ENCODE measurements at places on chromosomes 12 and 14.

DNA sequence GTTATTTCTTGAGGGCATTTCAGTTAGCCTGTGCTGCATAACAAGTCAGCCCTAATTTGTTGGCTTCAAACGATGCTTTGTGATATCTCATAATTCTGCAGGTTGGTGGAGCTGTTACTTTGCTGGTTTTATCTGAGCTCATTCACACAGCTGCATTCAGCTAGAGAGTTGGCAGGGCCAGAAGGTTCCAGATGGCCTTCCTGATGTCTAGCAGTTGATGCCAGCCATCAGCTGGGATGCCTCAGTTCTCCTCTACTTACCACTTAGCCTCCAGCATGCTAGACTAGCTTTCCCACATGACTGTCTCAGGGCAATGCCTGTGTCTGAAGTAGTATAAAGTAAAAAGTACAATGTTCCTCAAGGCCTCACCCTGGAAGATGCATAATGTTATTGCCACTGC, 130.6 kb downstream of the SLC35F4 start:
- DNase-seq, result no peak

DNA sequence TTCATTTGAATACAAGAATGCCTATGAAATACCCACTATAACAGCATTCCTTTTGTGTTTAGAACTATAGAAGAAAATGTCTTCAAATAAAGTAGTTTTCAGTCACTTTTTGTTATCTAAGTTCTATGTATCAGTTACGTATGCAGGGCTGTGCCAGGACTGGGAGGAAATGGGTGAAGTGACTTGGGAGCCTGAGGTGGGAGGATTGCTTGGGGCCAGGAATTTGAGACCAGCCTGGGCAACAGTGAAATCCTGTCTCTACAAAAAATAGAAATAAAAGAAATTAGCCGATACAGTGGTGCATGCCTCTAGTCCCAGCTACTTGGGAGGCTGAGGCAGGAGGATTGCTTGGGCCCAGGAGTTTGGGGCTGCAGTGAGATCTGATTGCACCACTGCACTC, 22.9 kb upstream of the MANSC4 start:
- DNase-seq, result no peak

GRCh38 chr12:94379479-94380113, 80.1 kb downstream of the CEP83 start:
- no peak for DNase-seq

GRCh38 chr12:111268738-111269572, 99.9 kb downstream of the PHETA1 start:
- no peak for DNase-seq

DNA sequence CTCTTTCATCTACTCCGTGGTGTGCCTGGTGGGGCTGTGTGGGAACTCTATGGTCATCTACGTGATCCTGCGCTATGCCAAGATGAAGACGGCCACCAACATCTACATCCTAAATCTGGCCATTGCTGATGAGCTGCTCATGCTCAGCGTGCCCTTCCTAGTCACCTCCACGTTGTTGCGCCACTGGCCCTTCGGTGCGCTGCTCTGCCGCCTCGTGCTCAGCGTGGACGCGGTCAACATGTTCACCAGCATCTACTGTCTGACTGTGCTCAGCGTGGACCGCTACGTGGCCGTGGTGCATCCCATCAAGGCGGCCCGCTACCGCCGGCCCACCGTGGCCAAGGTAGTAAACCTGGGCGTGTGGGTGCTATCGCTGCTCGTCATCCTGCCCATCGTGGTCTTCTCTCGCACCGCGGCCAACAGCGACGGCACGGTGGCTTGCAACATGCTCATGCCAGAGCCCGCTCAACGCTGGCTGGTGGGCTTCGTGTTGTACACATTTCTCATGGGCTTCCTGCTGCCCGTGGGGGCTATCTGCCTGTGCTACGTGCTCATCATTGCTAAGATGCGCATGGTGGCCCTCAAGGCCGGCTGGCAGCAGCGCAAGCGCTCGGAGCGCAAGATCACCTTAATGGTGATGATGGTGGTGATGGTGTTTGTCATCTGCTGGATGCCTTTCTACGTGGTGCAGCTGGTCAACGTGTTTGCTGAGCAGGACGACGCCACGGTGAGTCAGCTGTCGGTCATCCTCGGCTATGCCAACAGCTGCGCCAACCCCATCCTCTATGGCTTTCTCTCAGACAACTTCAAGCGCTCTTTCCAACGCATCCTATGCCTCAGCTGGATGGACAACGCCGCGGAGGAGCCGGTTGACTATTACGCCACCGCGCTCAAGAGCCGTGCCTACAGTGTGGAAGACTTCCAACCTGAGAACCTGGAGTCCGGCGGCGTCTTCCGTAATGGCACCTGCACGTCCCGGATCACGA, 2.2 kb downstream of the SSTR1 start:
- DNase-seq, result no peak

DNA sequence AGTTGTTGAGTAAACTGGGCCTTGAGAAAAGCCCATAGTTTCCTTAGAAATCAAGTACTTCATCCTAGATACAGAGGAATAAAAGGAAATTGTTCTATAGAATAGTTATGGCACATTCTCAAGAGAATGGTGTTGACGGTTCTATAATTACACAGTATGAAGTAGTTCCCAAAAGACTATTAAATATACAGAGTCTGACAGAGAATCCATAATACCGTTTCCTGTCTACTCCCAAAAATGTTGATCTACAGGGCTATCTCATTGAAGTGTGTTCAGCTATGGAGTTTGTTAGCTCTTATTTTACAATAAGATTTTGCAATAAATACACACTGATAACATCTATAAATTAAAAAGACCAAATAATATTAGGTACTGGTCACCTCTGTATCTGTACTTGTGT, 799.7 kb downstream of the RPS29 start:
- DNase-seq, result no peak

GRCh38 chr14:103890821-103891666, 37.2 kb upstream of the TDRD9 start:
- no peak for DNase-seq

- DNase-seq, result no peak
Measured at GRCh38 chr14:104147346-104148125, 9.1 kb downstream of the KIF26A start.

DNA sequence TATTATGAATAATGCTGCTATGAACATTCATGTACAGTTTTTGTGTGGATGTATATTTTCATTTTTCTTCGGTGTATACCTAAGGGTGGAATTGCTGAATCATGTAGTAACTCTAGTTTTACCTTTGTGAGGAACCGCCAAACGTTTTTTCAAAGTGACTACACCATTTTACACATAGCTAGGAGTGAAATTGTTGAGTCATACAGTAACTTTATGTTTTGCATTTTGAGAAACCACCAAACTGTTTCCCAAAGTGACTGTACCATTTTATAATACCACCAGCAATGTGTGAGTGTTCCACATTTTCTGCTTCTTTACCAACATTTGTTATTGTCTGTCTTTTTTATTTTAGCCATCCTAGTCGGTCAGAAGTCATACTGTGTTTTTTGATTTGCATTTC, 3.1 kb upstream of the TPH2 start:
- no peak for DNase-seq

DNA sequence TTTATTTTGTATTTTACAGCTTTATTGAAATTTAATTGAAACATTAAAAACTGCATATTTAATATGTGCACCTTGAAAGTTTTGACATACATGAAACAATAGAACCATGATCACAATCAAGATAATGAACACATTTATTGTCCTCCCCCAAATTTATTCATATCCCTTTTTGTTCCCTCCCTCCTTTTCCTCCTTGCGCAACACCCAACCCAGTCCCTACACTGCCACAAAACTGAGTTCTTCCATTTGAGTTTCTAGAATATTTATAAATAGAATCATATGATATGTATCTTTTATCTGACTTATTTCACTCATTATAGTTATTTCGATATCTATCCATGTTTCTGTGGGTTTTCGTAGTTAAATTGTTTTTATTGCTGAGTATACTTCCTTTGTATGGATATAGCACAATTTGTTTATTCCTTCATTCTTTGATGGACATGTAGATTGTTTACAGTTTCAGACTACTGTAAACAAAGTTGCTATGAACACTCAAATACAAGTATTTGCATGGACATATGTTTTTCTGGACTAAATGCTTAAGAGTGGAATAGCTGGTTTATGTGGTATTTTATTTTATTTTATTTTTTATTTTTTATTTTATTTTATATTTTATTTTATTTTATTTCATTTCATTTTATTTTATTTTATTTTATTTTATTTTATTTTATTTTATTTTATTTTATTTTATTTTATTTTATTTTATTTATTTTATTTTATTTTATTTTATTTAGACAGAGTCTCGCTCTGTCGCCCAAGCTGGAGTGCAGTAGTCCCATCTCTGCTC, 359.1 kb downstream of the SLC6A15 start:
- DNase-seq, result no peak

- DNase-seq, result no peak
Measured at GRCh38 chr12:1919763-1920162, 1.3 kb upstream of the CACNA2D4 start.

- no peak for DNase-seq
Measured at GRCh38 chr12:126067626-126068329, 1002.5 kb downstream of the AACS start.

GRCh38 chr12:44618946-44619345, 257.2 kb downstream of the NELL2 start:
- DNase-seq, result no peak

DNA sequence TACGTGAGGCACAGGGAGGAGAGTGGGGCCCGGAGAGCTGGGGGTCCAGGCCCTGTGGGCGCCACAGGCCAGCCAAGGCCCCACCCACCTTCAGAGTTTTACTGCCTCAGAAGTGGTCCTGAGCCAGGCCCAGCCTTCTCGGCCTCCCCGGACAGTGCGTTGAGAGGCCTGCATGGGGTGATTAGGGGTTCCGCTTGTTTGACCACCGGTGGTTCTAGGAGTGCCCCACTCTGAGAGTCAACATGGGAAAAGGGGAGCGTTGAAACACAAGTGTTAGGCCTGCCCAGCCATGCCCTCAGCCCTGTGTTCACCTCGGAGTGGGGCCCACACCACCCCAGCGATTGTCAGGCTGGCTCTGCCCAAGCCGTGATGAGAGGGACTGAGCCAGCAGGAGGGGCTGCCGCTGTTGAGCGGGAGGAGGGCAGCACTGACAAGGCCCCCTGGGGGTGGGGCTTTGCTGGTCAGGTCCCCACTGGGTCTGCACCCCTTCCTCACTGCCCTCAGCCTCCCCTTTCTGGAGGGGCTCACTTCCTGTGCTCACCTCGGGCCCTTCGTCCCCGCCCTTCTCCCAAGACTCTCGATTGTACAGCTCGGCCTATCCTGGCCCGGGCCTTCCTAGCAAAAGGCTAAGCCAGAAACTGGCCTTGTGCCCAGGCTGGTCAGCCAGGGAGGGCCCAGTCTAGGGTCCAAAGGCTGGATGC, 4.8 kb downstream of the CKB start:
- DNase-seq, result no peak

DNA sequence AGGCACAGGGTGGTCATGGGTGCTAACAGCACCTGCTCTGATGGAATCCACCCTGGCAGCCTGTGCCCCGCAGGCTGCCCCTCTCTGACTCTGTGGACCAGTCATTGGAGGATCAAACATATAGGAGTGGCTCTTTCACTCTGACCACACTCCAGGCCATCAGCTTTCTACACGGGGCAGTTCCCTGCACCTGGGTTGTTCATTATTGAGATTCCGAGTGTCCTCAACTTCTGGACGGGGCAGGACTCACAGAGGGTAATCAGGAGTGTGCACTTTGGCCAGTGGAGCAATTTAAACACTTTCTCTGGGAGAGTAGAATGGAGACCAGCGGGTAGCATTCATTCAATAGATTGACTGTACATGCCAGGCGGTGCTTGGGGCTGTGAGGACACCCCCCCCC, 94.8 kb downstream of the NINJ2 start:
- DNase-seq, result no peak

- DNase-seq, result no peak
Measured at GRCh38 chr14:34592623-34593022, 37.3 kb downstream of the SNX6 start.

- DNase-seq, result no peak
Measured at GRCh38 chr14:46259536-46259935, 392.0 kb downstream of the RPL10L start.

GRCh38 chr12:112303004-112303403, 79.2 kb downstream of the HECTD4 start:
- peak; percentile 2 for DNase-seq

GRCh38 chr12:29317556-29318363, 63.2 kb downstream of the ERGIC2 start:
- DNase-seq, result no peak

- DNase-seq, result no peak
Measured at GRCh38 chr12:97899956-97900355, 437.4 kb downstream of the RMST start.

DNA sequence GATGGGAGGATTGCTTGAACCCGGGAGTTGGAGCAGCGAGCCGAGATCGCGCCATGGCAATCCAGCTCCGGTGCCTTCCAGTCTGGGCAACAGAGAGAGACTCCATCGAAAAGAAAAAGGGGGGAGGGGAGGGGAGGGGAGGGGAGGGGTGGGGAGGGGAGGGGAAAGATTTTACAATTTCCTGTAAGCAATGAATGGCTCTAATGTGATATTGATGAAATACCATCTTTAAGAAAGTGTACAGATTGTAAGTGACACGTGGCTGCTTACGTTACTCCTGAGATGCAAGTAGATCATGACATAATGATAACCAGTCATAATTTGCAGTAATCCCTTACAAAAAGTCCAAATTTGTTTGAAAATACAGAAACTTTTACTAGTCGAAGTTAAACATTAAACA, 1.4 kb downstream of the SLC25A21 start:
- DNase-seq, result no peak

DNA sequence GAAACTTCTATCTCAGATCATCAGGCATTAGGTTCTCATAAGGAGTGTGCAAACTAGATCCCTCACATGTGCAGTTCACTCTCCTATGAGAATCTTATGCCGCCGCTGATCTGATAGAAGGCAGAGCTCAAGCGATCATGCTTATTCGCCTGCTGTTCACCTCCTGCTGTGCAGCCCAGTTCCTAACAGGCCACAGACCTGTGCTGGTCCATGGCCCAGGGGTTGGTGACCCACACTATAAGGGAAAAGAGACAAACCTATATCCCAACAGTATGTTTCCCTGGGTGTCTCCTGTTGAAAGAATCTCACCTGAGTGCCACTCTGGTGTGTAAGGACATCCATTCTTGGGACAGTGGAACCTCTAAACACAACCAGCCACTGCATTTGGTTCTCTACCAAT, 186.3 kb downstream of the RIMBP2 start:
- DNase-seq, result no peak

- peak; percentile 24 for DNase-seq
Measured at GRCh38 chr14:65101631-65102440, 481 bp downstream of the MAX start.

- no peak for DNase-seq
Measured at GRCh38 chr12:128793701-128794100, 30.1 kb downstream of the SLC15A4 start.

- DNase-seq, result no peak
Measured at GRCh38 chr12:107500307-107500706, 185.3 kb upstream of the PWP1 start.

- no peak for DNase-seq
Measured at GRCh38 chr14:35051796-35052195, 5.7 kb downstream of the FAM177A1 start.

DNA sequence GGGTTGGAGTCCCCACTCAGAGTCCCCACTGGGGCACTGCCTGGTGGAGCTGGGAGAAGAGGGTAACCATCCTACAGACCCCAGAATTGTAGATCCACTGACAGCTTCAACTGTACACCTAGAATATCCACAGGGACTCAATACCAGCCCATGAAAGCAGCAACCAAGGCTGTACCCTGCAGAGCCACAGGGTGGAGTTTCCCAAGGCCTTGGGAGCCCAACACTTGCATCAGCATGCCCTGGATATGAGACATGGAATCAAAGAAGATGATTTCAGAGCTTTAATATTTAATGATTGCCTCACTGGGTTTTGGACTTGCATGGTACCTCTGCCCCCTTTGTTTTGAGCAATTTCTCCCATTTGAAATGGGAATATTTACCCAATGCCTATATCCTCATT, 80.4 kb downstream of the RASSF9 start:
- DNase-seq, result no peak

All from stimulated activated CD4-positive, alpha-beta T cell treated with anti-CD3 and anti-CD28 coated beads, Interleukin-15, amount 100 ng/mL, for 1 hour (primary cell).